ENCODE measurements at places on chromosomes 6 and 20.

- no peak for DNase-seq
These were observed 689.9 kb downstream of the QKI start for GRCh38 chr6:164104432-164104831.

DNA sequence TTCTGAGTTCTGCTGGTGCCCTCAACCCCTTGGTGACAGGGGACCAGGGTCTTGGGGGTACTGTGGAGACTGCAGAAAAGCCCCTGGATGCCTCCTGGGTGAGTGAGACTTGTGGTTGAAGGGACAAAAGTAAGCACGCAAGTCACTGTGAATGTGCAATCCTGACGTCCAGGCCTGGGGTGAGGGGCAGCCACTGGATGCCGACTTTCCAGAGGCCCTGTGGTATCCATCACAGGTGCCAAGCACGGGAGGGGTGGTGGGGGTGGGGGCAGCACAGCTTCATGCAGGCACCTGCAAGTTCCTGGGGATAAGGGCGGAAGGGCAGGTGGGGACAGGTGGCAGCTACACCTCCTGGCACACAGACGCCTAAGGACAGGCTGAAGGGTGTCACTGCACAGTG is 20.1 kb upstream of the UBE2V1 start:
- no peak for DNase-seq

GRCh38 chr6:167776906-167777627 is 49.6 kb upstream of the AFDN start:
- DNase-seq = no peak

DNA sequence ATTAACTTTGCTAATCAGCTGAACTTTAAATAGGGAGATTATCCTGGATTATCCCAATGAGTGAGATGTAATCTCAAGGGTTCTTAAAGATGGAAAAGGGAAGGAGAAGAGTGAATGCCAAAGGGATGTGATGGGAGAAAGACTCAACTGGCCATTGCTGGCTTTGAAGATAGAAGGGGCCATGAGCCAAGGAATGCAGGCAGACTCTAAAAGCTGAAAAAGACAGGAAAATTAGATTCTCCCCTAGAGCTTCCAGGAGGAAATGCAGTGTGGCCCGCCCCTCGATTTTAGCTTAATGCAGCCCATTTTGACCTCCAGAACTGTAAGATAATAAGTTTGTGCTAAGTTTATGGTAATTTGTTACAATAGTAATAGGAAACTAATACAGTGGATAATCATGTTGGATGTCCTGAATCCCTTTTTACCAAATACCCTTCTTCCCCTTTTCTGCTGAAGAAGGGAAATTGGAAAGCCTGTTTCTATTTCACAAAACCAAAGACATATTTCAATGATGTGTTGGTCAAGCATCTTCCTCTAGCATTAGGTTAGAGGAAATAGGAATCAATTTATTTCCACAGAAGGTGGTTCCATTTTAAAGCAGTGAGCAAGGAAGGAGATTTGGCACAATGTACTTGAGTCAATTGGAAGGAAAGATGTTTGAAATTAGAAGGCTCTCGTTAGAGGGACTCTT is 3.3 kb upstream of the HDDC2 start:
- no peak for DNase-seq

DNA sequence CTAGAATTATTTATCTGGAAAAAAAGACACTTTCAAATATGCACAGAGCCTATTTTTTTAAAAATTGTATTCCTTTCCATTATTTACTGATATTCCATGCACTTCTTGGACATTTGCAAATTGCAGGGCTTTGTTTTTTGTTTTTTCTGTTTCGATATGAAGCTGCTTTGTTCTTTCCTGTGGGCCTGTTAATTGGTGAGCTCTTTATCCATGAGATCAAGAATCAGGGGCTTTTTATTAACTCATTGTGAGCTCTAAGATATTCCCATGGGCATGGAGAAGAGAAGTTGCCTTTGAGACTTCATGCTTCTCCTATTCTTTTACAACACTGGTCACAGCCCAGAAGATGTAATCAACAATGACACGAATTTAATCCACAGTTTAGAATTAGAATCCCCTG is 145.1 kb downstream of the SAMD5 start:
- no peak for DNase-seq

DNA sequence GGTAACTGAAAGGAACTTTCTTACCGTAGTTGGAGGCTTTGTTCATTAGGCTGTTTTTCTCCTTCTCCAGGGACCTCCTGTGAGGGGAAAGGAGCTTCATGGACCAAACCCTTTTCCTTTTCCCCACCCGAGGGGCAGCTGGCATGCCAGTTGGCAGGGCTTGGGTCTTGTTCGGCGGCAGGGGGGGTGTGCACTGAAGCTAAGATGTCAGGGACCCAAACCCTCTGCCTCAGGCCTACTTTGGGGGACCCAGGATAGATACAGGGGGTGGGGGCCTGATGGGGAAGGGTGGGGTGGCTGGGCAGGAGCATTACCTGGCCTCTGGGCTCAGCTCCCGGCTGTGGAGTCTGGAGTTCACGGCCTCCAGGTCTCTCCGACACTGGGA is 14.9 kb downstream of the CCDC167 start:
- DNase-seq = no peak

DNA sequence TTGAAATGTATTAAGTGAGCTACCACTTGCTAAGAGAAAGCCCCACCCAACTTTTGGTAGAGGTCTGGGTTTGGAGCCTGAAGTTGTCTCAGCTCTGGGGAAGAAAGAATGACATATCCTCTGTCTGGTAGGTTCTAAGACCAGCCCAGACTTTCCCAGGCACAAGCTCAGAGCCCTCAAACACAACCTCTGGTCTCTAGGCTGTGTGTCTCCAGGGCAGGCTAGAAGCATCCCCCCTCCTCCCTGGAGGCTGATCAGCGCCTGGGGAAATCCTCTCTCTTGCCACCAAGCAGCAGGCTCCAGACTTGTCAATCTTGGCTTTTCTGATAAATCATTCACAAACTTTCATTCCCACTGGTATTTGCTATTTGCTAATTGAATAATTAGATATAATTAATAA is 226.5 kb upstream of the CST7 start:
- DNase-seq = no peak

- DNase-seq = peak; percentile 86
These were observed 351.0 kb downstream of the BCKDHB start for GRCh38 chr6:80457439-80457933.

DNA sequence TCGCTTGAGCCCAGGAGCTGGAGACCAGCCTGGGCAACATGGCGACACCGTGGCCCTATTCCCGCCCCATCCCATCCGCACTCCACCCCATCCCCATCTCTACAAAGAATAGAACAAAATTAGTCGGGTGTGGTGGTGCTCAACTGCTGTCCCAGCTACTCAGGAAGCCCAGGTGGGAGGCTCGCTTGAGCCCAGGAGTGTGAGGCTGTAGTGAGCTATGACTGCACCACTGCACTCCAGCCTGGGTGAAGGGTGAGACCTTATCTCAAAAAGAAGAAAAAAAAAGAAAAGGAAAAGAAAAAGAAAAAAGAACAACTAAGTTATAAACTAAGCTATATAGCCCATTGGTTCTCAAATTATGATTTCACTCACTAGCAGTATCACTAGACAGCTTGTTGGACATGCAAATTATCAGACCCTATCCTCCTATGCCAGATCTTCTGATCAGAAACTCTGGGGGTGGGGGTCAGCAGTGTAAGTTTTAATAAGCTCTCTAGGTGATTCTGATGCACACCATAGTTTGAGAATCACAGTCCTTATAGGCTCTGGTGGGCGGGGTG is 491 bp upstream of the ITCH start:
- DNase-seq = no peak

- no peak for DNase-seq
These were observed 45.8 kb upstream of the NNAT start for GRCh38 chr20:37475252-37475651.

GRCh38 chr6:161363286-161363685 is 89.4 kb upstream of the AGPAT4 start:
- no peak for DNase-seq

DNA sequence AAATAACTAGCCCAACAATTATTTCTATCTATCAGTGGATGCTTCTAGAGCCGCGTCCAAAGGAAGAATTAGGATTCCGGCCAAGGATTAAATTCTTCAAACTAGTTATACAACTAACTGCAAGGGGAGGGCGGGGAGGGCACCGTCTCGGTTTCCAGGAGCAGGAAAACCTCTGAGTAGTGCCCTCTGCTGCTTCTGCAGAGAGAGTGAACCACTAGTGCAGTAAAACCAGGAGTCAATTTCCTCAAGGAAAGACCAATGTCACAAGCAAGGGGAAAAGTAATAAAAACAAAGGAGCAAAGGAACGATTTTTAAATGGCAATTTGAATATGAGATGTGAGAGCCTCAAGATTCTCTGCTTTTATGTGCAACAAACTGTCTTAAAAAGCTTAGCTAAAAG is 16.5 kb upstream of the UBE2J1 start:
- DNase-seq = no peak

DNA sequence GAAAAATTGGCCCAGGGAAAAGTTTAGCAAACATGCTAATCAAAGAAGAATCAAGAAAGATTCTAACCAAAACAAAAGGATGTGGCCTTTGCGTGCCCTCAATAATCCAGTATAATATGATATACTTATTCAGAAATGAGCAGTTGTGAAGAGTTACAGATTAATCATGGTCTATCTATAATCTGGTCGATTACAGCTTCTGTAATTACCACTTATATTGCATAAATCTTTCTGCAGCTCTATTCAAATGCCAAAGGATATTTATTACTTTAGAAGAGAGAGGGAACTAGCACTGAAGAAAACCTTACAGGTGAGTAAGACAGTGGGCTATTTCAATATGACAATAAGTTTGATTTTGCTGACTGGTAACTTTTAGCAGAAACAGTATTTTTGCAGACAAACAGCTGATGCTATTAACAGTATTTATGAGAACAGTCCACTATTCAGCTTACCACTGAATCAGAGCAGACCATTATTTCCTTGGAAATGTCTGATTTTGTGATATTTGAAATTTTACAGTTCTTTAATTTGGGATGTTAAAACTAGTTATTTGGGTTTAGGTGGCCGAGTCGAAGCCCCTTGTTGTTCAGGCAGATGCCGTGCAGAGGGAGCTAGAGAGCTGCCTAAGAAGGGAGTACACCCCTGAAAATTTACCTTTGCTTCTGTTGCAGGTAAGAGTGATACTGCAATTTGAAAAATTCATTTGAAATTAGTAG is 92.2 kb downstream of the CEP57L1 start:
- DNase-seq = peak; percentile 19

GRCh38 chr6:113909224-113909856 is 52.2 kb downstream of the MARCKS start:
- peak; percentile 33 for DNase-seq

GRCh38 chr6:137283080-137283479 is 63.9 kb upstream of the IFNGR1 start:
- no peak for DNase-seq

DNA sequence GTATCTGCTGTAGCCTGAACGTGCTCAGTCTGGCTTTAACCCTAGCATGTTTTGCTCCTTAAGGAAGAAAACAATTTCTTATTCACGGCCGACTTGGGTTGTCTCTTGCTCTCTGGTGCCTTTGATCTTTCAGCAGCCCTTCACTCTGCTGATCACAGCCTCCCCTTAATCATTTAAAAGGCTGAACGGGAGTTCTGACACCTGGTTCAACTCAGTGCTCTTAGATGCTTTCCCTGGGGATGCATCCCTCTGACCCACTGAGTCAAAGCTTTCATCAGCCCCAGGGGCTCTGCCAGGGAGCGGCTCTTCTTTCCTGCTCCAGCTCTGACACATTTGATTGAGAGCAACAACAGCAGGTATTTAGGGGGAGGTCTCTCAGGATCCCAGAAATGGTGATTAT is 79.0 kb upstream of the FYN start:
- no peak for DNase-seq

- DNase-seq = no peak
These were observed 409.6 kb upstream of the CHD6 start for GRCh38 chr20:42027746-42028268.

DNA sequence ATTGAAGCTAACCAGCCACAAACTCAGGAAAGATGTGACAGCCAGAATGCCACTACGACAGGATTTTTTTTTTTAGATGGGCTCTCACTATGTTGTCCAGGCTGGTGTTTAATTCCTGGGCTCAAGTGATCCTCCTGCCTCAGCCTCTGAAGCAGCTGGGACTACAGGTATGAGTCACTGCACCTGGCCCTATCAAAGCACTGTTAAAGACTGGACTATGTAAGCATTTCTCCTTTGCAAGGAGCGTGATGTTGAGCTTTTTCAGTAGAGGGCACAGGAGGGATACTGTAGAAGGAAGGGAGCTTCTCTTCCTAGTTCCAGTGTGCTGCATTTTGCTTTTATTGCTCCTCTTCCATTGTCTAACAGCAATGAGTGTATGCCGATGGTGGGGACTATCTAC is 35.8 kb downstream of the ZBTB9 start:
- no peak for DNase-seq

DNA sequence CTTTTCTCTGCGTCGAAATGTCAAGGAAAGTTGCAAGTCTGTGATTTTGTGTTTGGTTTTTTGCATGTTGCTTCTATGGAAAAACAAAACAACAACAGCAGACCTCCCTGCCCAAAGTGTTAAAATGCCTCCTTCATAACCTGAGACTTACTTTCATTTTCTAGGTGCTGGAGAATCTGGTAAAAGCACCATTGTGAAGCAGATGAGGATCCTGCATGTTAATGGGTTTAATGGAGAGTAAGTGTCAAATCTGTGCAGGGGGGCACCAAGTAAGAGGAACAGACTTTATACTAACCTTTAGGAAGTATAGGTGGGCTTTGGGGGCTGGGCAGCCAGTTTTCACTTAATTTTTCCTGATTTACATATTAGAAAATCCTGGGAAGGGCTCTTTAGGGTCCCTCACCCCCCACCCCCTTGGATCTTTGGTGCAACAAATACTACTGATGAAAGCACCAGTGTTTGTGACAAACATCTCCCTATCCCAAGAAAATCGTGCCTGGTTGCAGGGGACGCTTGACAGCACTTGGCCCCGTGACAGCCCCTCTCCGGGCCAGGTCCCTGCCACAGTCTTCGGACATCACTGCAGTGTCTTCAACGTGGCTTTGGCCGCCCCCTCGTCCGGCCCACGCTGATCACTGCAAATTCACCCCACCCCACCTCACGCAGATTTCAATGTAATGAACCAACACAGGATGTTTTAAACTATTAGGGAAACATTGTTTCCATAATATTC is 43.1 kb downstream of the GNAS start:
- no peak for DNase-seq

- no peak for DNase-seq
These were observed 35.1 kb upstream of the RSPO3 start for GRCh38 chr6:127083231-127083962.

DNA sequence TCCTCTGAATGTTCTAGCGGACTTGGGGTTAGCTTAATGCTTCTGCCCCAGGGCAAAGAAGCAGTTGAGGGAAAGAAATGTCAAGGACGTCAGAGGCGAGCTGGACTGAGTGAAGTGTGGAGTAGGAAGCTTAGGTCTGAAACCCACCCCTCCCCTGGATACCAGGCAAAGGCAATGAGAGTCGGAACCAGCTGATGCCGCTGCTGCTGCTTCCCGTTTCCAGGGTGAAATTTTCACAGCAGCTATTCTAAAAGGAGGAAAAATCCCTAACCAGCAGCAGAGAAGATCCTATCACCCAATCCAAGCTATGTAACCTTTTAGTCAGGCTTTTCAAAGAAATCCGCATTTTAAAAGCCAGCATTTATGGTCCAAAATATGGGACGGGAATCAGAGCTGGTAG is 564.3 kb downstream of the LMBRD1 start:
- no peak for DNase-seq
